ENCODE measurements at places on chromosomes 4 and X. TPM values are rescaled to one million over a fixed set of nuclear protein-coding genes. Genes with fewer than 3 reads are reported as not detected.
A peak's percentile ranks its signal among the peaks of the same experiment; 100 is the strongest.

- no peak for DNase-seq
Observed at GRCh38 chrX:72271091-72271788, 5.8 kb downstream of the RPS4X start.

DNA sequence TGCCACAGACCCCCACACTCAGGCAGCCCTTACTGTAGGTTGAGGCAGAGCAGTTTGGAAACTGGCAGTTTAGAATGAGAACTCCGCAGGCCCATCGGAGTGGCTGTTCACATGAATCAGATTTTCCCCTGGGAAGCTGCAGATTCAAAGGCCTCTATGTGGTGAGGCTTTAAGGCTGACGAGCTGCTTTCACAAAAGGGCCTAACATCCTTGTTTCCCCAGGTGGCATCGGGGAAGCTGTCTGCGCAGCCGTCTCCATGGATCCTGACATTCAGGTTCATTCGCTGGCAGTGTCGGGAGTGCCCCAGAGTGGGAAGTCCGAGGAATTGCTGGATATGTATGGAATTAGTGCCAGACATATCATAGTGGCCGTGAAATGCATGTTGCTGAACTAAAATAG, 33.7 kb downstream of the TKTL1 start:
- no peak for DNase-seq

DNA sequence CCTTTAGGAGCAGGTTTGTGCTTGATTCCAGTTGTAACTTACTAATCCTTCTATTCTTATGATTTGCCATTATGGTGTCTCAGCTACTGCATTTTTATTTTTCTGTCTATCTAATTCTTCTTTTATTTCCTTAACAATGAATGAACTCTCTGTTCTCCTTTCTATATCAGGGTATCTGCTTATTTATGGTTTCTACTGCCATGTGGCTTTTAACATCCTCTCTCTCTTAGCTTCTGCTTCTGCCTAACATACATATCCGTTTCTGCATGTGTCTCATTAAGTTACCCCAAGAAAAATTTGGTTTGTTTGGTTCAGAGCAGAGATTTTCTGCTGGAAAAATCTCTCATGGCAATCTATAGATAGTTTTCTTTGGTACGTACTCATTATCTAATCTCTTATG, 614.4 kb downstream of the RPA4 start:
- DNase-seq: no peak

GRCh38 chrX:24025741-24026403, 1.1 kb downstream of the KLHL15 start:
- DNase-seq: peak; percentile 65

- no peak for DNase-seq
Observed at GRCh38 chrX:1388651-1389050, 3.3 kb downstream of the SLC25A6 start.

GRCh38 chr4:83152746-83153145, 38.2 kb upstream of the PLAC8 start:
- DNase-seq: no peak

- DNase-seq: peak; percentile 40
Observed at GRCh38 chrX:15497865-15498264, 2.7 kb upstream of the BMX start.

VCX3B gene
- not detected for polyA plus RNA-seq

NSG1 gene
- polyA plus RNA-seq: 81.9 TPM

GRCh38 chr4:112492321-112492720, 23.7 kb downstream of the NEUROG2 start:
- no peak for DNase-seq

DNA sequence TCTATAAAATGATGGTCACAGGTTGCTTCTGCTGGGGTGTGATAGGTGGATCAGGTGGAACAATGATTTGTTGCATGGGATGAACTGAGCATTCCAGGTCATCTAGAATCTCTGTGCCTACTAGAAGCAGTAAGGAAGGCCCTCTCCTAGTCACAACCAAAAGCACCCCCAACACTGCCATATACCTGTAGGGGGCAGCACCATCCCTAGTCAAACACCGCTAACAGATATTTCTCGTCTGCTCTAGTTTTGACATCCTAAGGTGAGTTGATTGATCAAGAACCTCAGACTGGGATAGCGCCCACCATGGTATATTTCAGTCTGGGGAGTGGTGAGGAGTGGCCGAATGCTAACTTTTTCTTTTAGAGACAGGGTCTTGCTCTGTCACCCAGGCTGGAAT, 160.2 kb downstream of the NHS start:
- DNase-seq: no peak

TMPRSS11B gene
- polyA plus RNA-seq: not detected

DNA sequence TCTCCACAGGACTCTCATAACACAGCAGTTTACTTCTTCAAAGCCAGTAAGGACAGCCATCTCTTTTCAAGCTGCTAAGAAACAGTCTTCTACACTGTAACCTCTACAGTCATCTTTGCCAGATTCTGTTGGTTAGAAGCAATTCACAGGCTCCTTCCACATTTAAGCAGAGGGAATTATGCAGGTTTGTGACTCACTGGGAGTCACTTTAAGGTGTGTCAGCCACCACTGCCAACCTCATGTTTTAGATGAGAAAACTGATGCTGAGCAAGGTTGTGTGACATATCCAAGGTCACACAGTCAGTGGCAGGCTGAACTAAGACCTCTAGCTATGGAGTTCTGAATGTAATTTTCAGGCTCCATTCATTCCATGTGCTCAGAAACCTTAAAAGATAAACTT, 143.5 kb downstream of the QDPR start:
- DNase-seq: no peak

- DNase-seq: no peak
Observed at GRCh38 chr4:4227510-4228355, 1.0 kb upstream of the OTOP1 start.

DNA sequence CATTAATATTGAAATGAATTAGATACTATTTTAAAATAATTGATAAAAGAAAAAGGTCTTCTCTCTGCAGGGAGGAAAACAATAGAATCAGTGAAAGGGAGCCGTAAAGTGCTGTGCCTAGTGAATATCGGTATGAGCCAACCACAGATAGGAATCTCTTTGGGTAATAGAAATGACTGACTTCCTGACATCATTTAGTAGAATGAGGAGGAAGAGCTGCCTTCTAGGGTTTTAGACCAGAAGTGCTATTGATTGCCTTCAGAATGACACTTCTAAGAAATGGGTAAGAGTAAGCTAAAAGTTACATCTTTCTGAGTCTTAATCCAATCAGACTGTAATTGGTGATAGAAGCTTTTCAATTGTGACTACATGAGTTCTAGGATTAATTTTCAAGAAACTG, 134.0 kb upstream of the MAP9 start:
- no peak for DNase-seq

- DNase-seq: no peak
Observed at GRCh38 chr4:65861993-65862392, 191.7 kb upstream of the EPHA5 start.

ZDHHC15 gene
- 3.0 TPM for polyA plus RNA-seq

PCDH19 gene
- polyA plus RNA-seq: 1.7 TPM

OTC gene
- polyA plus RNA-seq: 0.46 TPM

- peak; percentile 24 for DNase-seq
Observed at GRCh38 chrX:69142788-69143469, 22.3 kb downstream of the PJA1 start.

F8A1 gene
- 33.0 TPM for polyA plus RNA-seq

DNA sequence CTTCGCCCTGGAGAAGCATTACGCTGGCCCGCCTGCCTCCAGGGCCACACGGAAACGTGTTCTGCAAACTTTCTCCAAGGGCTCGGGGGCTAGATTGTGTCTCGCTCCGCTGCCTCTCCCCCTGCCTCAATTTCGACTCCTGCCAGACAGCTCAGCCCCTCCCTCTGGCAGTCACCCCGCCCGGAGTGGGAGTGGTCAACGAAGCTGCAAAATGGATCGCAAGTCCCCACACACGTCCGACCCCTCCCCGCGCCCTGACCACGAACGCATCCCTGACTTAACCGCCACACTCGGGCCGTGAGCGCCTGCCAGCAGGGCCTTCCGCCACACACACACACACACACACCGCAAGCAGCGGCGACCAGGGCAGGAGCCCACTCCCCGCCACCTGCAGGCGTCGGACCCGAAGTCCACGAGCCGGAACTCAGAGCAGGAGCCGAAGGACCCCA, 47.0 kb upstream of the NKAP start:
- no peak for DNase-seq

DNA sequence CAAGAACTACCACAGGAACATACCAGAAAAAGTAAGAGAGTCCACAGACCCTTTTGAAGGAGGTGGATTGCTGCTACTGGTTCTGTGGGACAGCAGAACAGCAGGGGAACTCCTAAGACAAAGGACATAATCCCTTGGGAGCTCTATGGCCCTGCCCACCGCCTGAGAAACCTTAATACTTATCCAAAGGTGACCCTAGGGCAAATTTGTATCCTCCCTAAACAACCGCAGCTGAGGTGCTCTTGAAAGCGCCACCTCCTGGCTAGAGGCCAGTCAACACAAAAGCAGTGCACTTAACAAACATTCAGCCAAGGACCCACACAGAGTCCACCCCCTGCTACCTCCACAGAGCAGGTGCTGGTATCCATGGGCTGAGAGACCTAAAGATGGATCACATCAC, 136.8 kb downstream of the ADAM29 start:
- no peak for DNase-seq

CDKL5 gene
- polyA plus RNA-seq: 2.6 TPM

DNA sequence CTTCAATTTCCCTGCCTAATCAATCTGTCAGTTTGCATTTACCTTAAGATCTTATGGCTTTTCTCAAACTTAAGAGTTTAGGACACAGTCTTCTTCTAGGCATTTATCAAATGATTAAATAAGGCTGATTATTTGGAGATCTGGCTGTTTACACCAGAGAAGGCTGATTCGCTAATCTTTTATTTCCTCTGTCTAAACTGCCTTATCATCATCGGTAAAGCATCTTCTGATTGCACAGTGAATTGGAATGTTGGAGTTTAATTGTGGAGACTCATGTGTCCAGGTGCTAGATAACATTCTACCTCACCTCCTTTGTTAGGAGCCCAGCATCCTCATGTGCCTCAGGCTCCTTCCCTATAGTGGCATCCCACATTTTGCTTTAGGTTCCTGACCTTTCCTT, 100.3 kb upstream of the DDIT4L start:
- no peak for DNase-seq

- DNase-seq: no peak
Observed at GRCh38 chrX:68865300-68865699, 36.5 kb downstream of the EFNB1 start.

- DNase-seq: no peak
Observed at GRCh38 chr4:128329638-128330037, 42.0 kb upstream of the PGRMC2 start.

SPANXD gene
- polyA plus RNA-seq: not detected

GPC4 gene
- 10.7 TPM for polyA plus RNA-seq

GRCh38 chr4:14652522-14652921, 349.8 kb upstream of the CPEB2 start:
- no peak for DNase-seq

- no peak for DNase-seq
Observed at GRCh38 chr4:155164718-155165117, 43.7 kb upstream of the NPY2R start.

DNA sequence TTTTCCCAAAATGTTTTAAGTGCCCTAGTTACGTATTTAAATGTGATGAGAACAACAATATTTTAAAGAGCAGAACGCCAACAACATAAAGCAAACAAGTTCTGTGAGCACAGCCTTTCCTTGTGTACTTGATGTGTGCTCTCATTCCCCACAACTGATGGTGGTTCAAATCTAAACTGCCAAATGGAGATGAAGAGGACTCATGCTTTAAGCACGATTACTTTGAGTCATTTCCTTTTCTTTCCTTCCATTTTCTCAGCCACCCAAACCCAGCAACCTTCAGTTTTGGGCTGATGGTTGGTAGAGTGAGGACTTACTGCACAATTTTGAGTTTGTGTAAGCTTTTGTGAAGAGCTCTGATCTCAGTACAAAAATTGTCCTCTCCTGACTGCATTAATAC, 1.7 kb downstream of the NSD2 start:
- DNase-seq: no peak
